ENCODE measurements at places on chromosomes 2 and 18.
A peak's percentile ranks its signal among the peaks of the same experiment; 100 is the strongest.

DNA sequence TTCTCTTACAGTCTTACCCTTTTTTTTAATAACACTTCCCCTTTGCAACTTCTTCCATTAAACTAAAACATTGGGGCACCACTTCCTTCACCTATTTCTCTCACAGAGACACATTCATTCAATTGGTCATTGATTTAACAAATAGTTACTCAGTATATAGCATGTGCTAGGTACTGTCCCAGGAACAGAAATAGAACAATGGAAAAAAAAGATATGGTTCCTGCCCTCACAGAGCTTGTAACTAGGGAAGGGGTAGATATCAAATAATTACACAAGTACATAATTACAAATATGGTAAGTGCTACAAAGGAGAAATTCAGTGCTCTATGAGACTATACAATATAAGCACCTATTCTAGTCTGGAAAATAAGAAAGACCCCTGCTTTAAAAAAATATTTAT, 165.5 kb upstream of the RBBP8 start:
- no peak for DNase-seq

DNA sequence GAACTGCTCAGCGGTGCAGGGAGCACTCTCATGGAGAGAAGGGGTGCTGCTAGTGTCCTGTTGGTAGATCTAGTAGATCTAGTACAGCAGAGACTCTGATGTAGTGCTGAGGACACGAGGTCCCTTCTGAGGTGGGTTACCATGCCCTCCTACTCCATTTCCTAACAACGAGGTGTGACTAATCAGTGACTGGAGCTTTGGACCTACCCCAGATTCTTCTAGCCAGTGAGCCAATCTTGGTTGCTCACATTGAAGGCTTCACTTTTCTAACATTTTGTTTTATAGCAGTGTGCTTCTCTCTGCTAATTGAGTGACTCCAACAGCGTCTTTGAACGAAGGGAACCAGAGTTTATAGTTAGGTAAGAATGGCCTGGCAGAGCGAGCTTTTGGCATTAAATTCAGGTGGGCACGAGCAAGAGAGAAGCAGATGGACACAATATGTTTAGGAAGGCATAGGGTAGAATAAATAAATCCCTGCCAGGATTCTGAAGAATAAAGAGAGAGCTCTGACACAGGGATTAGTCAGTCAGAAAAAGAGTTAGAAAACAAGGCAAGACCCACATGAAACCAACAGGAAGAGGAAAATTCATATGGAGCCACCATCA, 306.0 kb upstream of the RAB12 start:
- DNase-seq: no peak

- DNase-seq: no peak
Measured at GRCh38 chr2:144513388-144514101, 6.4 kb downstream of the ZEB2 start.

DNA sequence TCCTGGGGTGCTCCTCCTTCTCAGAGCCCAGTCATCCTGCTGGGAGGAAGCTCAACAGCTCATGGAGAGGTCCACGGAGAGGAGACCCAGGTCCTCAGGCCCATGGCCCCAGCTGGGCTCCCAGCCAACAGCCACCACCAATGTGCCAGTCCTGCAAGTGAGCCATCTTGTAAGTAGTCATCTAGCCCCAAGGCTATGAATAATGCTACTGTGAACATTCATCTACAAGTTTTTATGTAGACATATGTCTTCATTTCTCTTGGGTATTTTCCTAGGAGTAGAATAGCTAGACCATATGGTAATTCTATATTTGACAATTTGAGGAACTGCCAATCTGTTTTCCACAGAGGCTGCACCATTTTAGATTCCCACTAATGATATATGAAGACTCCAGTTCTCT, 166.1 kb downstream of the MTCL1 start:
- DNase-seq: no peak

GRCh38 chr2:207513551-207514257, 16.1 kb upstream of the CREB1 start:
- no peak for DNase-seq

- DNase-seq: no peak
Measured at GRCh38 chr2:170212625-170213280, 34.8 kb downstream of the MYO3B start.

DNA sequence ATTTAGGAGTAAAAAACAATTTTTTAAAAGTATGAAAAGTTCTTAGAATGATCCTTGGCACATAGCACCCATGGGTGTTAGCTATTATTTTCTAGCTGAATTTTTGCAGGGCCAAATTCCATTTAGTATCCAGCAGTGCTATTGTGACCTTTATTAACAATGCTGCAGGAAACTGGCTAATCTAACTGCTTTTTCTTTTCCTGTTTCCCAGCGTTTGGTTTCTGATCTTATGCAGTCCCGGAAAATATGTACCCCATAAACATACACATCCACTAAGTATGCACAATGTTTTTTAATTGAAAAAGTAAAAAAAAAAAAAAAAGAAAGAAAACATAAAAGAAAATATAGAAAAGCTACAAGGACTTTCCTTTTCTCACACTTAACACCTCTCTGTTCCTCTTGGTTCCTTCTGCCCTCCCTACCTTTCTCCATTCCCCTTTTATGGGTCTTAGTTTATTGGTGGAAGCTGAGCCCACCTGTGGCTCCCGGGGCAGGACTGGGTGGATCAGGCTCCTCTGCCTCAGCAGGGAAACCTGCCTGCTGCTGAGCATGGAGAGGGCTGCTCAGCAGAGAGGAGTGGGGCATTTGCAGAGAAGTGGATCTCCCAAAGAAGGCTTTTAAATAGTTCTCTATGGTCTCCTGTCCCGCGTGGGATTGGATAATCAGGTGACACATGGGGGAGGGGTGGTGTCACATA, 9.3 kb upstream of the SLC16A14 start:
- no peak for DNase-seq

DNA sequence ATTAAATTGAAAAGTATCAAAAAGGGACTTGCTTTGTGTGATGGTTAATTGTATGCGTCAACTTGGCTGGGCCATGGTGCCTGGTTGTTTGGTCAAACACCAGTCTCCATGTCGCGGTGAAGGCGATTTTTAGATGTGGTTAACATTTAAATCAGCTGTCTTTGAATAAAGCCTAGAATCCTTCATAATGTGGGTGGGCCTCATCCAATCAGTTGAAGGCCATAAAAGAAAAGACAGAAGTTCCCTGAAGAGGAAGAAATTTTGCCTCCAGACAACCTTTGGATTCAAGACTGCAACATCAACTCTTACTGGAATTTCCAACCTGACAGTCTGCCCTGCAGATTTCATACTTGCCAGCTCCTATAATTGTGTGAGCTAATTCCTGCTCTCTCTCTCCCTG, 160.5 kb downstream of the SH3BP4 start:
- DNase-seq: no peak

DNA sequence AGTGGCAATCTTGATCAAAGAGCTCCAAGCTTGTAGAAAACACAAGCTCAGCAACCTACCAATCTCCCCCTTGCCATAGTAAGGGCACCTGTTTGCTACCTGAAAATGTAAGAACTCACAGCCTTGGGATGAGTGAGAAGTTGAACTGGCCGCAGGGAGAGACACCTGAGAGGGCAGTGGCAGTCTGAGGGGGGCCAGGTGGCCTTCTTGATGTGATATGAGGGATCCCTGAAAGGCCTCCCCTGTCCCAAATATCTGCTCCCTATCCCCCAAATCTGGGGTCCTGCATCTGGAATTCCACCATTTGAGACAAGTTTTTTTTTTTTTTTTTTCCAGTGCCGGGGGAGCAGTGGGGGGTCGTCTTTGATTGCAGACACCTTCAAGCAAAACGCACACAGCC, 230.2 kb upstream of the SMAD2 start:
- DNase-seq: no peak

DNA sequence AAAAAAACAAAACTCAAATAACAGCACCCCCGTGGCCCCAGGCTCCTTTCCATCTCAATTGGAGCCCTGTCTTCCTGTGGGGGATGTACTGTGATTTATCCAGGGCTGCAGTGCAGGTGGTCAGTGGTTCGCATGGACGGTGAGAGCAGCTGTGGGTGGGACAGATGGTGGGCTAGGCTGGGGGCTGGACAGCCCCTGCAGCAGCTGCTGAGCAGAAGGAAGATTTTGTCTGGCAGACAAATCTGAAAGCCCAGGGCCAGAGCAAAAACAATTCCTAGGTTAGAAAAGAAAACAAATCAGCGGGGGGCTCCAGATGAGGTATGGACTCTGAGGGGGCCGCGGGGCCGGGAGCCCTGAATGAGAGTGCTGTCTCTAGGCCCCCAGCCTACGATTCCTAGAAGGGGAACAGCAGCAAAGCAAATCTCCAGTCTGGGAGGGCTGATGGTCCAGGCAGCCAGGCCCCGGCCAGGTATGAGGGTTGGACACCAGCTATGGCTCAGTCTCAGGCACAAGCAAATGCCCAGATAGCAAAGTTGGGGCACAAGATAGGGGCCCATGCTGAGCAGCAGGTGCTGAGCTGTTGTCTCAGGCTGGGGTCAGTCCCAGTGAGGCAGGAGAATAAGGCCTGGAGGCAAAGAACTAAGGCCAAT, 45.4 kb downstream of the SOWAHC start:
- DNase-seq: no peak

DNA sequence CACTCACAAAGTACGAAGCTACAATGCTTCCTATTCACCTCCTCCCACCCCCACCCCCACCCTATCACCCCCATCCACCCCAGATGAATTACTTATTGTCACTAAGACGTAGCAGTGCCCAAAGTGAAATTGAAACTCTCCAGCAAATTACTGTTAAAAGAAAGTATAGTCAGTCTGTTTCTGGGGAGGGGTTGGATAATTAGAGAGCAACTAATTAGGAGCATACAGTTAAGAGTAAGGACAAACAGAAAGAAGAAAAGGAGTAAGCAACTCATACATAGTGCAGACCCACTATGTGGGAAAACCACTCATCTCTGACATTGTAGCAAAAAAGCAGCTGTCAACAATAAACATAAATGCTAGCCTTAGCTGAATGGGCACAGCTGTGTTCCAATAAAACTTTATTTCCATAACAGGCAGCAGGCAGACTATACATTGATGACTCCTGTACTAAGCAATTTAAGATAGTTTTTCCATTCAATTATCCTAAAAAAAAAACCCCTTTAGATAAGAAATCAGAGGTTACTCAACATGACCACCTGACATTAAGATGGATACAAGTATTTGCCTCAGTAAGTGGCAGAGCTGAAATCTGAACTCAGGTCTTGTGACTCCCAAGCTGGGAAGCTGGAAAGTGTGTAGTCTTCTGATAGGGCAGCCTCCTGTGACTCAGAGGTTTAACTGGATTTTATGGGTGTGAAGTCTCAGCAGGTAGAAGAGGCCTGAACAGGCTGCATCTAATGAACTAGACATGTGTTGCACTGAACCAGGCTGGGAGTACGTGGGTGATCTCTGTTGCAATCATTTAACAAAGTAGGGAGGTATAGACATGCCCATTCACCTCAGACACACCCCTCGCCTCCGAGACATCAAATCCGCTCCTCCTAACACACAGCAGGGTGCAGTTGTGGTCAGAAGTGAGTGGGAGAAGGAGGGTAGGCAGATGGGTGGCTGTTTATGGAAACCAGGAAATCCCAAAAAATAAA, 171.8 kb upstream of the KLF7 start:
- DNase-seq: peak; percentile 8

- no peak for DNase-seq
Measured at GRCh38 chr2:224851811-224852210, 135.6 kb upstream of the CCDC195 start.
